Activated T-cell treated with anti-CD3 and anti-CD28 coated beads, Interleukin-2, amount 50 U/mL, for 4 hours (primary cell): ENCODE measurements at places on chromosomes 3 and 15. TPM values are rescaled to one million over a fixed set of nuclear protein-coding genes. Genes with fewer than 3 reads are reported as not detected.

DNA sequence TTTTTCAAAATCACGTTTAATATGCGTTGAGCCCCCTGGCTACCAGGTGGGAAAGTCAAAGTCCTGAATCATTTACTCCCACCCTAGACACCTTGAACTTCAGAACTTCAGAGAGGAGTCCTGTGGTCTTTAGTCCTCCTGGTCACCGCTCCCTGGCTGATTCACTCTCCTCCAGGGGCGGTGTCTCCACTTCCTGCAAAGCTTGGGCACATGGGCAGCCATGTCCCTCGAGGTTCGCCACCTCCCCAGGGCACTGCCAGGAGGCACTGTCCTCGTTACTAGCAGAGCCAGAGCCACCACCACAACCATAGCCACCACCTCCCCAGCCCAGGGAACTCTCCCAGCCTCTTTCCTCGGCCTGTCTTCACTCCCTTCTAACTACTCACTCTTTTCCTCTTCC, 31.0 kb downstream of the LOXL1 start:
- DNase-seq: no peak

DNA sequence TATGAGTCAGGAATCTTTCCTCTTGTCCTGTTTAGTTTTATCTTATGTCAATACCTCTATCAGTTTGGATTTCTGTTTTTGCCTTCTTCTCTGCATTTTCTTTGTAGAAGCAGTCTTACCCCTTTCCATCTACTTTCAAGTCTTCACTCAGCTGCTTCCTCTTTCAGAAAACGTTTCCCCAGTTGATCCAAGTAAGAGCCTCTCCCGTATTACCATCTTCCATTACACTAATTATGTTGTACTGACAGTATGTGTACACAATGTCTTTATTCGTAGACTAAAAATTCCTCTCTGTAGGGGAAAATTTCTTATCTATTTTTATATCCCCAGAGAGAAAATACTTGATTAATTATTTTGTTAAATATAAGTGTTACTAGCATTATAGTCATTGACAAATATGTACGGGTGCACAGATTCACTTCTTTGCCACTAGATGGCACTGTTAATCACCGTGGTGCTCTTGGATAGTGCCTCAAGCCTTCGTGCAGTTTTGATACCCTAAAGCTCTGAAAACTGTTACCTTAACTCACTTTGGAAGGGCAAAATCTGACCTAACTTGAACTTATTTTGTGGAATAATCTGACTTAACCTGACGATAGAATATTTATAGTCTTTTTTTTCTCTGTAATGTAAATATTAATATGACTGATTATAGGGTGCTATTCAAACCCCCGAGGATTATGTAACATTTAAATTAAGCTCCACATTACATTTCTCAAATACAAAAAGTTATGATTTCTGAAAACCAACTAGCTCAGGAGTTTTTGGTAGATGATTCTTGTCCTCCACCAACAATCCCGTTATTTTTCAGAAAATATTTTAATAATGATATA, 74.2 kb upstream of the POU1F1 start:
- peak; percentile 5 for DNase-seq

DNA sequence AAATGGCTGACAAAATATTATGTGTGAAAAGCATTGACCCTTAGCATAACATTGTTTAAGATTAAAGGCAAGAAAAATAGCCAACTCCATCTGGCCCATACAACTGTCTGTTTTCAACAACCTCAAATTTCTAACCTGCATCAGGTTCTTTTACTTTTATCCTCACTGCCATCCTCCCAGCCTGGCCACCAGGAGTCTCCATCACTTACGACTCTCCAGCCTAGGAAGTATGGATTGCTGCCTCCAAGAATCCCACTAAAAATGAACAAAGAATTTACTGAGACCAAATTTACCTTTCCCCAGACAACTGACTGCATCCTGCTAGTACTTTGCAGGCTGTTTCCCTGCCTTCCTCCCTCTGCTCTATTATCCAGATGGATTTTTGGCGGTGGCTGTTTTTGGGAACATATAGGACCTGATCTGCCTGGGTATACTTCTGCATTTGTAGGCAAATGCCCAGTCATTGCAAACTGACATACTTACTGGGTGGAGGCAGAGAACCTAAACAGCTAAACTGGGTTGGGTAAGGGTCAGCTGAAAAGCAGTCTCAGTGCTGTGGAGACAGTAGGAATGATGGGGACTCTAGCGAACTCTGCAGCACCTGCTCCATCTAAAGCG, 144.2 kb downstream of the GHSR start:
- DNase-seq: no peak

DNA sequence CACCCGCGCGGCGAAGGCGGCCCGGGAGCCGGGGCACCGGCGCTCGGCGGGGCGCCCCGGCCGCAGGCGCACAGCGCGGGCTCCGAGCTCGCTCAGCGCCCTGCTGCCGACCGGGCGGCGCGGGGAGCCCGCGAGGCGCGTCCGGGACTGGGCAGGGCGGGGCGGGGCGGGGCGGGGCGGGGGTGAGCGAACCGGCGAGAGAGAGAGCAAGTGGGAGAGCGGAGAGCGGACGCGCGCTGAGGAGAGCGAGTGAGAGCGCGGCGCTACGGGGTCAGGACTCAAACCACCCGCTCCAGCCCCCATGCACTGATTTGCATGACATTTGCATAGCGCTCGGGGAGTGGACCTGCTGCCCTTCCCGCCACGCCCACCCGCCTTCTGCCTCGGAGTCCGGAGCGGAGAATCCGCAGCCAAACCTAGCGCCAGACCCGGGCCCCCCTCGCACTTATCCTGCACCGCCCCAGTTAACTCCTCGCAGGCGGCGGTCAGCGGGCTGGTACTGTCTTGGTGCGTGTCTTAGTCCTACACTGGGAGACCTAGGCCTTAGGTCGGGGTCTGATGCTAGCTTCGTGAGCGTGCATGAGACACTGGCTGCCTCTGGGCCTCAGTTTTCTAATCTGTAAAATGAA, at the start of gene MYLK:
Gene MYLK, minus strand, starts transcription at position 130 of the 629 bp plus-strand sequence. CDS start 90,491 bp downstream, outside the sequence.
- DNase-seq: no peak

GRCh38 chr15:55407498-55408011, 604 bp downstream of the CCPG1 start:
- no peak for DNase-seq

DNA sequence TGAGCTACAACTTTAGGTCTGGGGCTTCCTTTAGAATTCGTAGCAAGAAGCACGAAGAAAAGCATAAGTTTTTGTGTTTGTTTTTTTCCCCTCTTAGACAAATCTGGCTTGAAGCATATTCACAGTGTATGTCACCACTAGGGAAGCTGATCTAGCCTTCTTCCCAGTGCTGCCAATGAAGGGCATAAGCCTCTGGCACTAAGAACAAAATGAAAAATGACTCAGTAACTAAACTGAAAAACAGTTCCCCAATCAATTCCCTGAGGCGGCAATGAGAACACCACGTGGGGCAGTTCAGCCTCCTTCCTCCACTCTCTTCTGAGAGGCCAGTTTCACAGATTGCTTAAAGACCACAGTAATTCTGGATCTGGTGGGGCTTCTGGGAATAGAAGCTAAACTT, 338.1 kb downstream of the GAP43 start:
- no peak for DNase-seq

DNA sequence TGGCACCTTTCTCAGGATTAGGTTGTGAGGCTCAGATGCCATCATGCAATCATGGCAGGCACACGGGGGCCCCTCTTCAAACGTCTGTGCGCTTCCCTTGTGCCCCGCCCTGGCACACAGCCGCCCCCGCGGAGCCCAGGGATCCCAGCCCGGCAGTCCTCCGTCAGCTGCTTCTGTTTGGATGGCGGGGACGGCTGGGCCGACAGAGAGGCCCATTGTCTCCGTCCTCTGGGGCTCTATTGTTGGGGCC, 849 bp upstream of the HDAC11 start:
- no peak for DNase-seq

The SLCO3A1 gene
- total RNA-seq: 3.6 TPM

GRCh38 chr3:107578091-107578490, 55.3 kb downstream of the BBX start:
- DNase-seq: no peak

DNA sequence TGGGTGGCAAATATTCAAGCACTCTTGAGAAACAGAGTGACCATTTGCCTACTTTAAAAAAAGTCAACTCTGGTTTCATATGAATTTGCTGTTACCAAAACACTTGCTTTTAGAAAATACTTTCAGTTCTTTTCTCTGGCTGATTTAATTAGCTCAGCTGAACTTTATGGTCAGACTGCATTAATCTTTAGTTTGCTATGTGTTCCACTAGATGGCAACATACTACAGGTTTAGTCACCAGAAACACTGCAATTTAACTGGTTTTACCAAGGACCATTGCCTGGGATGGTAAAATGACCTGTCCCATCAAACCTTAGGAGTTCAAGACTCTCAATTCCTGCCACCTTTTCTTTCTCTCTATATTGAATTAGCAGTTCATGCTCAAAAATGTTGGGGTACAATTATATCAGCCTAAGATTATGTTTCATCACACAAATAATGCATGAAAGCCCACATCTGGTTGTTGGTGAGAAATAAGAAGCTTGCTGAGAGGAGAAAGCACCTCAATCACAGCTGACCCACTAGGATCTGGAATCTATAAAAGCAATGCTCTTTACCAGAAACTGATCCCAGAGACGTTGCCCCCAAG, 14.2 kb downstream of the EIF4E3 start:
- no peak for DNase-seq

DNA sequence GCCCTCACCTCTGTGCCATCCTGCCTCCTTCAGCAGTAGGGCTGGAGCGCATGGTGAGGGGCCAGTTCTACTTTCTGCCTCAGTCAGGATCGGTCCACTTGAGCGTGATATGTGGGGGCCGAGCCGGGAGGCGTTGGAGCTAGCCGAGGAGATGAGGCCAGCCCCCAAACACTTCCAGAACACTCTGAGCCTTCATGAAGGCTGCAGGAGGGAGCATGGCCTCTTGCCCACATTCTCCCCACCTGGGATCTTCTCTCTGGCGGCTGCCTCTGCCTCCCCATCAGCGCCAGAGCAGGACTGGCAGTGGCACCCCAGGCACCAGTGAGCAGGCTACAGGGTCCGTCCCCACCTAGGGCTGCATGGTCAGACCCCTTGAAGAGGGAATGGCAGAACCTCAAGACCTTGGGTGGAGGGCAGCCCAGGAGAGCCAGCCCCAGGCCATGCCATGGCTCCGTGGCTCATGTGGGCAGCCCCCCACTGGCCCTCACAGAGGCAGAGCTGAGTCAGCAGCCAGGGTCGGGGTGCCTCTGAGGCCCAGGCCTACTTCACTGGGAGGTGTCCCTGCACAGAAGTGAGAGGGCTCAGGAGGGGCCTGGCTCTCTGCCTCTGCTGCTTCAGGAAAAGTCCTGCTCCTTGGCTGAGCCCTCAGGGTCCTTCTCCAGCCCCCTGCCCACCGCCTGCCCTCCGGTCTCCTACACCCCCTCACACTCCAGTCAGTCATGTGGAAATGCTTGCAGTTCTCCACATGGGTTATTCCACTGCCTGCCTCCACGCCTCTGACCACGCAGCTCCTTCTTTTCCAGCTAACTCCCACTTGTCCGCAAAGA, 28.1 kb upstream of the CYP11A1 start:
- DNase-seq: no peak

GRCh38 chr3:156142702-156143101, 22.3 kb downstream of the KCNAB1 start:
- no peak for DNase-seq

The CRYBG3 gene
- 2.3 TPM for total RNA-seq

DNA sequence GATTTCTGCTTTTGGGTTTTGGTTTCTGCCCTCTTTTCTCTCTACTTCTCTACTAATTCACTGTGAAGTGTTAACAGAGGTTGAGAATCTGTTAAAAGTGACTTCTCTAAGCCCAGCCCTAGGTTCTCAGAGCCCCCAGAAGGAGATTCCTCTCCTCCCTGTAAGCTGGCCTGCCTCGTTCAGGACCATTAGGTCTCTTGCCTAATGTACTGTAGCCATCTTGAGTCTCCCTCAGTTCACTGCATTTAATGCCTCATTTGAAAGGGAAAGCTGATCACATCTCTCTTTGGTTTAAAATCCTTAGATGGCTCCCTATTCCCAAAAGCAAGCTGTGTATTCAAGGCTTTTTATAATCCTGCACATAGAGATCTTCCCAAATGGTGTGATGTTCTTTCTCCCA, 16.3 kb downstream of the RTP1 start:
- no peak for DNase-seq

GRCh38 chr15:64699751-64700388, 75.5 kb downstream of the RBPMS2 start:
- DNase-seq: no peak

DNA sequence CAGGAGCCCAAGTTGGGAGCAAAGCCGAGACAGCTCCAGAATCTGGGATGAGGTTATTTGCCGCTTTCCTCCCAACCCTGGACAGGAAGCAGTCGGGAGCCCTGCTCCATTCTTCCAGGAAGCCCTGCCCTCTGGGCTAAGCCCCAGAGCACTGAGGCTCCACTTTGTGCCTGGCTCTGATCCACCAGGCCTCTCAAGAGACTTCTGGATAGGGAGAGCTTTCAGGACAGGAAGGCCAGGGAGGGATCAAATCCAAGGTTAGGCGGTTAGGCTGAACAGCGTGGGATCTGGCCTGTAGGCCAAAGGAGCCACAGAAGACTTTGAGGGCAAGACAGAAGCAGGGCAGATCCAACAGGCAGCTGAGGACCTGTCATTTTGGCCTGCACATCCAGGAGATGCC, 835 bp downstream of the STOML1 start:
- no peak for DNase-seq

The MTHFS gene
- 34.8 TPM for total RNA-seq

- DNase-seq: no peak
Measured at GRCh38 chr3:154977666-154978065, 102.5 kb upstream of the MME start.

GRCh38 chr15:66298803-66299251, 5.5 kb downstream of the DIS3L start:
- no peak for DNase-seq

- no peak for DNase-seq
Measured at GRCh38 chr3:197807969-197808587, 17.0 kb downstream of the LRCH3 start.

The NRG4 gene
- total RNA-seq: 0.20 TPM

DNA sequence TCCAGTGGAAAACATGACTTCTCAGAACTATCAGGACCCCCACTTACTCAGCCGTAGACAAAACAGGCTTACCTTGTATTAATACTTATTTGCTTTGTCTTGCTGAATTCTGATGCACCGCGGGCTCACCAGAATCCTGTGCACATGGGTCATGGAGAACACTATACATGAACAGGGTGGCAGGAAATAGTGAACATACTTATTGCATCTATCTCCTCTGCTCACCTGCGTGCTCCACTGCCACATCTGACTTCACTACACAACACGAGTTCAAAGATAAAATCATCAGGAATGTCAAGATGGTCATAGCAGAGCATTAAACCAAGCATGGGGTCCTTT, 10.7 kb upstream of the MAPK6 start:
- no peak for DNase-seq
